IPS DF 19.7 (cell line): ENCODE measurements at places on chromosomes 1 and 21.

GRCh38 chr1:43994794-43995790, 3.7 kb downstream of the CCDC24 start:
- DNase-seq = no peak

GRCh38 chr1:6747674-6748073, 37.6 kb upstream of the CAMTA1 start:
- no peak for DNase-seq

DNA sequence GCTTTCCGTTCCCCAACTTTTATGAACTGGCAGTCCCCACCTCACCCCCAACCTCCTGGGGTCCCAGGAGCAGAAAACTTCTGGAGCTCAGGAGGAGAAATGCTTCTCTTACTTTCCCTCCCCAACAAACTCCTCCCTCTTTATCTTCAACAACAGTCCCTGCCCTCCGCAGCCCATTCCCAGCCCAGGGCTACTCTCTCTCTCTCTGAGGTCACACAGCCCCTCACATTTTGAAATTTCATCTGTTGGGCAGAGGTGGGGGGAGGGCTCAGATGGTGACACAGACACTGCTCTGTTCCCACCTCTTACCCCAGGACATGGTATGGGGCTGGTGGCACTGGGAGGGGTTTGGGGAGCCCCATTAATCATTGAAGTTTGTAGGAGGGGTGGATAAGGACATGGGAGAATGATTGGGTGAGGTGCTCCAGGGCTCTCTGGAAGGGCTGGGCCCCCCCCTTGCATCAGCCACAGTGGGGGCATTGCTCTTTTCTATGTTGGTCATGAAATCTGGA, 6.0 kb downstream of the PIK3CD start:
- no peak for DNase-seq

- DNase-seq = no peak
These were observed 1.6 kb downstream of the KIF17 start for GRCh38 chr1:20716232-20716631.

DNA sequence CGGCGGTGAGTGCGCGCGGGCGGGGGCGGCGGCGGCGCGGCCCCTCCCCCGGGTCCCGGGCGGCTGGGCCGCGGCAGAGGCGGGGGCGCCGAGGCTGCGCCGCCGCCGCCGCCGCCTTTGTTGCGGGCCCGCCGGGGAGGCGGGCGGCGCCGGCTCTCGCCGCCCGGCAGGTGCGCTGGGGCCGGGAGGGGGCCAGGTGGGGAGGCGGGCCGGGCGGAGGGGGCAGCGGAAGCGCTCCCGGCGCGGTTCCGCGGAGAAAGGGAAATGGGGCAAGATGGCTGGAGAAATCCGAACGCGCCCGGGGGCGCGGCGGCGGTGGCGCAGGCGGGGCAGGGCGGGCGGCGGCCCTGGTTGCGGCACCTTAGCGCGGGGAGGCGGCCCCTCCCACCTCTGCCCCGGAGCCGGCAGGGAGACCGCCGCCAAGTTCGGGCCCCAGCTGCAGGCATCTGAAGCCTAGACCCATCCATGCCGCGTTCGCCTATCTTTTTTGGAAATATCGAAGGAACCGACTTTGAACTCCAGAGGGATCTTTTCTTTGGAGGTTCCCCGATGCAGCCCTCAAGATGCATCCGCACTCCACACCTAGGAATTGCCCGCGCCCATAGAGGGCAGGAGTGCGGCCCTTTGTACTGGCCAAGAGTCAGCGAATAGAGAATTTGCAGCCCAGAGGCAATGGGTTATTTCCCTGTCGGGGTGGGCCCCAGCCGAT, 479 bp downstream of the POGK start:
- DNase-seq = no peak

GRCh38 chr1:232183266-232183800, 446.6 kb downstream of the SIPA1L2 start:
- DNase-seq = no peak

DNA sequence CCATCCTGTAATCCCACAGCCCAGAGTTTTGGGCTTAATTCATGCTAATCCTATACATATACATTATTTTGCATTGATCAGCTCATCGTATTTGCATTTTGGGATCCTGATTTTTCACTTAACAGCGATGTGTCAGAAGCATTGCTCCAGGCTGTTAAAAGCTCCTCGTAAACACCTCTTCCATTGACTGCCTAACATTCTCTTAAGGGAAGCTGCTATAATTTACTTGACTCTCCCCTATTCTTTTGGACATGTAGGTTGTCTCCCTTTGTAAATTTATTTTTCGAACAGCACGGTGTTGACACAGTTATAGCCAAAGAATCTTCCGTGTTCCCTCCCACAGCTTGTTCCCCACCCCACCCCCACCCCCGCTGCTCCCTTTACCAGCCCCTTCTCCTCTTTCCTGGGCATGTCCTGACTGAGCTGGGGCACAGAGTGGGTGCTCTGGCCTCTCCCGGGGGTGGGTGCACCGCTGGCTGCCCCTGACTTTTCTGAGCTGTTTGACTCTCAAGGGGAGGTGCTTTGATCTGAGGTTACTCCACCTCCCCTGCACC, 22.8 kb downstream of the LDLRAP1 start:
- DNase-seq = no peak

- DNase-seq = no peak
These were observed 5.4 kb downstream of the ARHGEF10L start for GRCh38 chr1:17544776-17545350.

DNA sequence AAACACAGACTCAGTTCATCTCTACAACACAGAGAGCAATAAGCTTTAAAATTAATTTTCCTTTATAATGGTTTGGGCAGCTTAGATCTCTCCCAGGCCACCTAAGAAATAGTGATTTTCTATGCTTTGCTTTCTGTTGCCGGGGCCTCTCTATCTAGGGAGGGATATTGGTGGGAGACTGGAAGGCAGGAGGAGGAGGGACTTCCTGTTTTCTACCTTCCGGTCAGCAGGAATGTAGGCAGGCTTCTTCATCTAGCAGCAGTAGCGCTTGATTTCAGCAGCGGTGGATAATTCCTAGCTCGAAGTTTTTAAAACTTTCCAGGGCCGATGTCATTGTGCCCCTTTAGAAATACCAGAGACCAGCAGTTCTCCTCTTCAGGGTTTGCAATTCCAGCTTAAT, 5.1 kb upstream of the DESI2 start:
- DNase-seq = no peak

DNA sequence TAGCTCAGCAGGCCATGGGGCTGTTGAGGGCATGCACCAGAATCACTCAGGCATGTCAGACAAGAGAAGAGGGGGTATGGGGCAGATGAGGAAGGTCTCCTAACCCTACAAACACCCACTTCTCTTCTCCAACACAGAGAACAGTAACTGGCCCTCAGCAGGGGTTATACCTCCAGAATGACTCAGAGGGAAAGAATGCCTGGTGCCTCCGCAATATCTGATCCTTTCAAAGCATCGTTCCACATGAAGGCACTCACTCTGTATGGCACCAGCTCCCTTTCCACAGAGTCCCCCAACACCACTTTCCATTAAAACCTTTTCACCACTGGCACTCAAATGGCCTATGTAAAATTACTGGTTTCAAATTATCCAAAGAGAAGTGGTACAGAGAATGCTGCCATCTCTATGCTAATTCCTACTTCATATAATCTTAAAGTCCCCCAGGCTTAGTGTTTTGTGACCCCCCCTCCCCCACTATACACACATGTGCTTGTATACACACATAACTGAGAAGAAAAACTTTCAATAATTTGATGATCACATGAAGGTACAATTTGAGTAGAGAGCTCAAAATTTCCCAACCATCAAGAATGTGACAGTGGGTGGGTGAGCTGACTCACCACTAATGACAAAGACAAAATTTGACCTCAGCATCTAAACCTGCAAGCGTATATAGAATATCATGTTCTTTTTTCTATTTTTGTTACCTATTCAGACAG, 91.5 kb downstream of the SIPA1L2 start:
- peak; percentile 67 for DNase-seq

- no peak for DNase-seq
These were observed 82.1 kb downstream of the FOXD2 start for GRCh38 chr1:47519971-47520370.

GRCh38 chr1:197394831-197395608, 127.0 kb downstream of the CRB1 start:
- DNase-seq = no peak

- no peak for DNase-seq
These were observed 96.0 kb downstream of the ST6GALNAC3 start for GRCh38 chr1:76170513-76170912.

- no peak for DNase-seq
These were observed 7.7 kb downstream of the IFNAR2 start for GRCh38 chr21:33237486-33237885.

DNA sequence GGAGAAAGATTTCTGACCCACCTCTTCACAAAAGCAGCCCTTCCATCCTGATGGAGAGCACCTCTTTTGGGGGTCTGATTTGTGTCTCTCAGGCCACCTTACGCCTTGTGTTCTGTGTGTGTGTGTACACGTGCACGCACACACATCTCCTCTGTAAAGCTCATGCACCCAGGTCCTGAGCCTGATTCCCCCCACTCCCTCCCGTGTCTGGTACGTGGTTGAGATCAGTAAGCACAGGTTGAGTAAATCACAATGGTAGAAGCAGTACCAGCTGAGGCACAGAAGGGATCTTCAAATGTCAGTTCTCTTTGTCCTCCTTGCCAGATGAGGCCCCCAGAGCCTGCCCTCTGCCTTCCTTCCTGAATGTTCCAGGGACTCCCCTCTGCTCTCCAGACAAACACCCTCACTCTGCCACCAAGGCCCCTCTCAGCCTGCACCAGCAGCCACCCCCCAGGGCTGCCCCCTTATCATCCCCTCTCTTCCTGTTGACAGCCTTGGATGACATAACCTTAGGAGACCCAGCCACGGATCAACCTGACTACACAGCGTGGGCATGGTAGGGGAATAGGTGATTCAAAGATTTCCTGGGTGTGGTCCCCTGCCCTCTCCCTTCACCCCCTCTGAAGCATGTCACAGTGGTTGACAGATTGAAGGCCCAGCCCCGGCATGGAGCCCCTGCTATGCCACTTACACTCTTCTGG, 112.8 kb downstream of the HIVEP3 start:
- DNase-seq = no peak

GRCh38 chr1:61605607-61606321, 119.2 kb downstream of the TM2D1 start:
- DNase-seq = no peak

GRCh38 chr1:79188337-79188736, 181.8 kb upstream of the ADGRL4 start:
- DNase-seq = no peak

- no peak for DNase-seq
These were observed 126.2 kb upstream of the ETS2 start for GRCh38 chr21:38679534-38679933.

- no peak for DNase-seq
These were observed 220.8 kb downstream of the NRIP1 start for GRCh38 chr21:14844001-14844400.

DNA sequence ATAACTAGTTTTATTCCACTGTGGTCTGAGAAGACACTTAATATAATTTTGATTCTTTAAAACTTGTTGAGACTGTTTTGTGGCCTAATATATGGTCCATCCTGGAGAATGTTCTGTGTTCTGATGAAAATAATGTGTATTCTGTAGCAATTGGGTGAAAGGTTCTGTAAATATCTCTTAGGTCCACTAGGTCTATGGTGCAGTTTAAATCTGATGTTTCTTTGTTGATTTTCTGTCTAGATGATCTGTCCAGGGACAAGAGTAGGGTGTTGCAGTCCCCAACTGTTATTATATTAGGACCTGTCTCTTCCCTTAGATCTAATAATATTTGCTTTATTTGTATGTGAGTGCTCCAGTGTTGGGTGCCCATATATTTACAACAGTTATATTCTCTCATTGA, 33.9 kb upstream of the PM20D1 start:
- DNase-seq = no peak

GRCh38 chr1:203573730-203574129, 52.9 kb upstream of the ATP2B4 start:
- DNase-seq = no peak

- peak; percentile 71 for DNase-seq
These were observed 484 bp upstream of the RHOC start for GRCh38 chr1:112707221-112708001.

GRCh38 chr1:36307601-36308330, 1.6 kb downstream of the SH3D21 start:
- DNase-seq = no peak

- no peak for DNase-seq
These were observed 440.8 kb upstream of the ZP4 start for GRCh38 chr1:238331557-238331956.

DNA sequence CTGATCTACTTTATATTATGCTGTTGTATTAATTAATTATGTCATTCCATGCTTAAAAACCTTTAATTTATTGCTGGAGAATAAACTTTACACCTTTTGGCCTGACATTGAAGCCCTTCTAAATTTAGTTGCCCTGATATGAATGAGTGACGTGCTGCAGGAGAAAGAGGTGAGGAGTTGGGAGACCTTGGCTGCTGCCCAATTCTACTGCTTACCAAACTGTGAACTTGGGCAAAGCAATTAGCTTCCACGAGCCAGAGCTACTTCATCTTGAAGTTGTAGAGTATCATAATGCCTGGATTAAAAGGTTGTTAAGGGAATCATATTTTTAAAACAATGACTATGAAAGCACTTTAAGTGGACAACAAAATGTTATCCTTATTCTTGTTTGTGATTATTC, 126.8 kb upstream of the DEPDC1 start:
- DNase-seq = no peak

GRCh38 chr1:28592321-28593071, 431 bp downstream of the RAB42 start:
- no peak for DNase-seq

DNA sequence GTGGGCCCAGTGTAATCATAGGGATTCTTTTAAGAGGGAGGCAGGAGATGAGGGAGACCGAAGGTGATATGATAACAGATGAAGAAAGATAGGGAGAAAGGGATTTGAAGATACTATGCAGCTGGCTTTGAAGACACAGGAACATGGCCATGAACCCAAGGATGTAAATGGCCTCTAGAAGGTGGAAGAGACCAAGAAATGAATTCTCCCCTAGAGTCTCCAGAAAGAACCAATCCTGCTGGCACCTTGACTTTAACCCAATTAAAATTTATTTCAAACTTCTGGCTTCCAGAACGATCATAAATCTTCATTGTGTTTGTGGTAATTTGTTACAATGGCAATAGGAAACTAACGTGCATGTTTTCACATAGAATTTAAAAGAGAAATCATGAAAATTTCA, 95.0 kb upstream of the GORAB start:
- DNase-seq = no peak

- DNase-seq = no peak
These were observed 10.6 kb downstream of the PPP1R15B start for GRCh38 chr1:204400882-204401510.

- DNase-seq = no peak
These were observed 3.9 kb downstream of the HES4 start for GRCh38 chr1:995665-996633.

GRCh38 chr1:65911679-65912078, 119.0 kb downstream of the PDE4B start:
- DNase-seq = no peak

- DNase-seq = no peak
These were observed 5.4 kb downstream of the TCEA3 start for GRCh38 chr1:23419180-23419579.

GRCh38 chr21:20443558-20444155, 554.6 kb upstream of the NCAM2 start:
- peak; percentile 17 for DNase-seq
